ENCODE measurements at places on chromosomes 13 and 19.

GRCh38 chr19:28472843-28473242 lies 740.1 kb downstream of the UQCRFS1 start:
- DNase-seq: no peak

- DNase-seq: peak; percentile 8
Observed at GRCh38 chr13:25249001-25249543, 38.2 kb downstream of the MTMR6 start.

DNA sequence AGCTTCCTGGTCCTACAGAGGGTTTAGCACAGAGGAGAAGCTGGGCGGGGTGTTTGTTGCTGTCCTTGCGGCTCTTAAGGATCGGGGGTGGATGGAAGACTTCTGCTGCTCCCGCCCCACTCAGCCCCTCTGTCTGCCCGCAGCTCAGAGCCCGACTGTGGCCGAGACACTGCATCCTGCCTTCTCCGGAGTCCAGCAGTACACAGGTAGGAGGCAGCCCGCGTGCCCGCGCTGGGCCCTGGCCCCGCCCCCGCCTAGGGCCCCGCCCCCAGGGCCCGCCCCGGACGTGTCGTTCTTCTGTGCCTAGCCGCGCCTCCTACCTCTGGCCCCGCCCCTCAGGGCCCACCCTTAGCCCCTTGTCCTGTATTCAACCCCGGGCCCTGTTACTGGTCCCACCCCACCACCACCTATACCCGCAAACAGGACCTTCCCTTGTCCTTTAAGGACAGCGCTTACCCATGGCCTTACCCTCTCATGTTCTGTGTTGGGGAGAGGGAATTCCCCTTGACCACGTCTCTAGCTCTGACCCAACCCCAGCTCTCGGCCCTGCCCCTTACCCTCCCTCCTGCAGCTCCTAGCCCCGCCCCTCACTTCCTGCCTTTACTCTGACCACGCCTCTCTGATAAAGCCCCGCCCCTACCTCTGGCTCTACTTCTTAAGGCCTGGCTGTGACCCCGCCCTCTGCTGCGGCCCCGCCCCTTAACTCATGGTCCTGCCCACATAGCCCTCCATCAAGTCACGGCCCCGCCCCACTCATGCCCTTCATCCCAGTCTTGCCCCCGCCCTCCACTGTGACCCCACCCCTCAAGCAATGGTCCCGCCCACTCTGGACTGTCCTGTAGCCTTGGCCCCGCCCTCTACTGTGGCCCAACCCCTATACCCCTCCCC lies 60.5 kb downstream of the CELF5 start:
- no peak for DNase-seq

DNA sequence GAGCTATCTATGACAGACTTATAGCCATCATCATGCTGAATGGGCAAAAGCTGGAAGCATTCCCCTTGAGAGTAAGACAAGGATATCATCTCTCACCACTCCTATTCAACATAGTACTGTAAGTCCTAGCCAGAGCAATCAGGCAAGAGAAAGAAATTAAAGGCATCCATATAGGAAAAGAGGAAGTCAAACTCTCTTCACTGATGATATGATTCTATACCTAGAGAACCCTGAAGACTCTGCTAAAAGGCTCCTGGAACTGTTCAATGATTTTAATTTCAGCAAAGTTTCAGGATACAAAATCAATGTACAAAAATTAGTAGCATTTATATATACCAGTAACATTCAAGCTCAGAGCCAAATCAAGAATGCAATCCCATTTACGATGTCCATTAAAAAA lies 21.7 kb upstream of the C1QTNF9B start:
- DNase-seq: no peak

DNA sequence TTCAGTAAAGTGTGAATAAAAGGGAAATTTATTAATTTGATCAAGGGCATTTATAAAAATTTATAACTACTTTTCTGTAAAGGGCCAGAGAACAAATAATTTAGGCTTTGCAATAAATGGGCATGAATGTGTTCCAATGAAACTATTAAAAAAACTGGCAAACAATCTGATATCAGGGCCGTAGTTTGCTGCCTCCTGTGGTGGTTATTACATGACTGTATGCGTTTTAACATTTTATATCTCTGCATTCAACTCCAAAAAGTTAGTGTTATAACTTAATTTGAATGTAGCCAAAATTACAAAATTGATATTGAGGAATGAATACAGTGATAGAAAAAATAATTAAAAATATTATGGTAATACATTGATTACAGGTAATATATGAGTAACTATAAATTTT lies 80.5 kb upstream of the POSTN start:
- no peak for DNase-seq

DNA sequence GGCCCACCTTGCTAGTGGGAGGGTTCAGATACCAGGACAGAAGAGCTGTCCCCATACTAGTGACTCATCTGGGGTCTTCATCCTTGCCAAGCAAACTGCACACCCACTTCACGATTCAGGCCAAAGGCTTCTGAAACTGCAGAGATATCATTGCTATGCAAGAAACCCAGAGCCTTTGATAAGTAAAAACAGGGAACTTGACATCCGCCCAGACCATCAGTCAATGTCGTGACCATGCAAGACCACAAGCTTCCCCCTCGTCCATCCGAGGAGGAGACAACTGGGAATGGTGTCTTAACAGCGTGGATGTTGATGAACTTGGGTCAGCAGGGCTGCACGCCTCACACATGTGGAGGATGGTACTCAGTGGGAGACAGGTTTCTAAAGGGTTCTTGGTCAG lies 58.0 kb downstream of the ABCC4 start:
- peak; percentile 9 for DNase-seq

DNA sequence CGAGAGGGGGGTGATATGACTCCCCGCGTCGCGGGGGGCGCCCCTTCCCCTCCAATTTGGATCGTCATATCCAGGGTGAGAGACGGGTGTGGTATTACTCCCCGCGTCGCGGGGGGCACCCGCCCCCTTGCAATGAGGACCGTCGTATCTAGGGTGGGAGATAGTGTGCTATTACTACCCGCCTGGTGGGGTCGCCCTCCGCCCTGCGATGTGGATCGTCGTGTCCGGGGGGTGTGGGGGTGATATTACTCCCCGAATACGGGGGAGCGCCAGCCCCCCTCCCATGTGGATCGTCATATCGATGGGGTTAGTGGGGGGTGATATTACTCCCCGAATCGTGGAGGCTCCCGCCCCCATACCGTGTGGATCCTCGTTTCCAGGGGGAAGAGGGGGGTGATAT lies 29.2 kb upstream of the RGCC start:
- no peak for DNase-seq

GRCh38 chr19:40623403-40624251 lies 22.5 kb downstream of the LTBP4 start:
- no peak for DNase-seq

- DNase-seq: peak; percentile 87
Observed at GRCh38 chr19:5172859-5173630, 167.6 kb downstream of the PTPRS start.

DNA sequence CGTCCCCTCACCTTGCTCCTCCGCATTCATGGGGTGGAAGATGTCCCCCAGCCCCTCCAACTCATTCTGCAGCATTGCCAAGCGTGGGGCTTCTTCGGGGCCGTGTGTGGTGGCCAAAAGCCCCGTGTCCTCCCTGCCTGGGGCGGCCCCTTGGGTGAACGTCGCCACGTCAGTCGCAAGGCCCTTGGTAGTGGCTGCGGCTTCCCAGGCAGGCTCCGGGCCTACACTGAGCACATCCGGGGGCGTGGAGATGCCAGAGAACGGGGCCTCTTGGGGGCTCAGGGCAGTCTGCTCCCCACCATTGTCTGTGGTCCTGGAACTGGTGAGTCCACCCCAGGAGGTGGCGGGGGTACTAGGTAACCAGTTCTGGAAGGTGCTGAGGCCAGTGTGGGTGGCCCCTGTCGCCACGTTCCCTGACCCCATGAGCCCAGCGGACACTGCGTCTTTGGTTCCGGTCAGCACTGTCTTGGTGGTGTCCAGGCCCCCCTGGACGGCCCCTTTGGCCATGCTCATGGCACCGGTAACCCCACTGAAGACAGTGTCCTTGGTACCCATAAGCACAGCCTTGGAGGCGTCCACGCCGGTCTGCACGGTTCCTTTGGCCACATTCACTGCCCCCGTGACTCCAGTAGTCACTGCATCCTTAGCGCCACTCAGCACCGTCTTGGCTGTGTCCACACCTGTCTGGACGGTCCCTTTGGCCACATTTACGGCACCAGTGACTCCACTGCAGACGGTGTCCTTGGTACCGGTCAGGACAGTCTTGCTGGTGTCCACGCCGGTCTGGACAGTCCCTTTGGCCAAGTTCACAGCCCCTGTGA lies 7.6 kb downstream of the PLIN4 start:
- no peak for DNase-seq

DNA sequence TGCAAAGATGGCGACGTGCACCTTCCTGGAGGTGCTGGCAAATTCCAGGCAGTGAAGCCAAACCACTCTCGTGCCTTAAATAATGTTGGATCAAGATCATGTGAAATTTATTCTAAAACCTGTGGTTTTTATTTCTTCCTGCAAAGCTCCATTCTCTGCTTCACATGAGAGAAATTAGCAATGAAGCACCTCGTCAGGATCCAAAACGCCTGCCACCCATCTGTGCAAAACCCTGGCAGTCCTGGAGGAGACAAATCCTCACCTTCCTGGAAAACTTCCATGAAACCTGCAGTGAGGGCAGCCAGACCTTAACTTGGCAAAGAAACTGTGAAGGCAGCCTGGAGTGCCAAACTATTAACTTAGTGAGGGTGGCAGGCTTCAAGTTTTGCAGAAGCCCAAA lies 47.6 kb downstream of the CHST8 start:
- no peak for DNase-seq

DNA sequence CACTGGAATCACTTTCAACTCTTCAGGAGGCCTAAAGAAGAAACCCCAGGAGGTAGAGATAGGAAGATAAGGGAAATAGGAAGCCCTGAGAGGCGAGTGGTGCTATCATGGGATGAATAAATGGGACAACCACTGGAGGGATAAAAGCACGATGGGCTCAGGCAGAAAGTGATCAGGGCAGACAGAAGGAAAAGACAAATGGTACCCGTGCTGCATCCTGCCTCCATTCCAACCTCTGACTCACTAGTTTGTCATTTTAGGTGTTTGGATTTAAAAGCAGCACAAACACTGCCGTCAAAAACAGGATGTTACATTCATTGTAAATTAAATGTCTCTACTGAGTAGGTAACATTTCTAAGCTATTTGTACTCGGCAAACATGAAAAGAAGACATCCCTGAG lies 314.3 kb upstream of the HTR2A start:
- DNase-seq: no peak

DNA sequence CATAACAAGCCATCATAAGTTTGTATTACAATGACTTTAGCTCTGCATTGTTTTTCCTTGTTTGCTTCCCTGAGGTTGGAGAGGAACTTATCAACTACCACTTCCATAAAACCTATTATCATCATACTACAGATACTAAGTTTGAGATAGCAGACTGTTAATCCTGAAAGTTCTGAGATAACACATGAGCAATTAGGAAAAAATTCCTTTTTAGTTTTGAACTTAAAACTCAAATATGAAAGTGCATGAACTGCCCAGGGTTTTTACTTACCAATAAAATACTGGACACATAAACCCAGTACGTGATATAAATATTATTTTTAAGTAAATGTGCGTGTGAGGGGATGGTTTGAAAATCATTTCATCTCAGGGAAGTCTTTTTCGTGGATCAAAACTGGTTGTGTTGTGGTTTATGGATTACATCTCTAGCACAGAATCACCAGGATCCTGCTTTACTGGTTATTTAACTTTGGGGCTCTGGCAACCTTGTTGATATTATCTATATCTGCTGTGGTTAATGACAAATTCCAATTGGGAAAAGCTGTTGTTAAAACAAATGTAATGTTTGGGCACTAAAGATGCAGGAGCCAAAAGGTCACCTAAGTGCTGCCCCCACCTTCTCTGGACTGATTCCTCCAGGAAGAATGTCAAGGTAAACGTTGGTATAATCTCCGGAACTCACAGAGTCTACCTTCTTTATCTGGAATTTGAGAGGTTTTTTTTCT lies 12.4 kb downstream of the CDX2 start:
- no peak for DNase-seq

DNA sequence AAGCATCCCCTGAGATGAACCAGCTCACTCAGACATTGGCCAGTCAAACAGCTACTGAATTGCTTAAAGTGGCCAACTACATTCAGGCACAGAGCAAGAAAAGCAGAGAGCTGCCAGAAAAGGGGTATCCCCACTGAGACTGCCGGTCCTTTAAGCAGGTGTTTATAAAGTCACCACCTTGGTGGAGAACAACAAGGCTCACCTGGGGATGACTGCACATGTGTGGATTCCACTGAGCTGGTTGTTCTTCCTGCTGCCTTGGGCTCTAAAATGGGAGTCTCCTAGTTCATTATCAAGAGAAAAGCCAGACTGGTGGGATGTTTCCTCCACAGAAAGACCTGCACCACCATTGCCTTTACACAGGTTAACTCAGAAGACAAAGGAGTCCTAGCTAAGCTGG lies 51.8 kb upstream of the IPO5 start:
- DNase-seq: no peak

DNA sequence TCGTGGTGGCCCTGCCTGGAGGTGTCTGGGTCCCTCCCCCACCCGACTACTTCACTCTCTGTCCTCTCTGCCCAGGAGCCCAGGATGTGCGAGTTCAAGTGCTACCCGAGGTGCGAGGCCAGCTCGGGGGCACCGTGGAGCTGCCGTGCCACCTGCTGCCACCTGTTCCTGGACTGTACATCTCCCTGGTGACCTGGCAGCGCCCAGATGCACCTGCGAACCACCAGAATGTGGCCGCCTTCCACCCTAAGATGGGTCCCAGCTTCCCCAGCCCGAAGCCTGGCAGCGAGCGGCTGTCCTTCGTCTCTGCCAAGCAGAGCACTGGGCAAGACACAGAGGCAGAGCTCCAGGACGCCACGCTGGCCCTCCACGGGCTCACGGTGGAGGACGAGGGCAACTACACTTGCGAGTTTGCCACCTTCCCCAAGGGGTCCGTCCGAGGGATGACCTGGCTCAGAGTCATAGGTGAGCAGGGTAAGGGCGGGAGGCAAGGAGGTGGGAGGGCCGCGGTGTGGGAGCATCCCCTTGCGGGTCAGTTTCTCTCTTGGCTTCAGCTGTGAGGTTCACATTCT lies 19.2 kb downstream of the NECTIN2 start:
- no peak for DNase-seq

GRCh38 chr13:49367640-49368422 lies 76.0 kb downstream of the CAB39L start:
- DNase-seq: no peak

- no peak for DNase-seq
Observed at GRCh38 chr13:107347641-107348369, 779.9 kb upstream of the ARGLU1 start.

GRCh38 chr13:44072536-44072935 lies 192.8 kb downstream of the LACC1 start:
- DNase-seq: no peak

- DNase-seq: no peak
Observed at GRCh38 chr13:76499891-76500290, 386.3 kb downstream of the KCTD12 start.

Measured in skeletal muscle cell (primary cell).